ENCODE measurements at places on chromosomes 2 and 18. TPM values are rescaled to one million over a fixed set of nuclear protein-coding genes. Genes with fewer than 3 reads are reported as not detected.

Gene SERPINB2
- total RNA-seq, result 6.5 TPM

Gene CXCR1
- total RNA-seq, result not detected

Gene CLEC4F
- not detected for total RNA-seq

Gene LBX2
- 6.3 TPM for total RNA-seq

Gene SLC9A4
- total RNA-seq, result not detected

Gene SERPINB8
- total RNA-seq, result 7.4 TPM
